ENCODE measurements at places on chromosomes 7 and 10. TPM values are rescaled to one million over a fixed set of nuclear protein-coding genes. Genes with fewer than 3 reads are reported as not detected.

- DNase-seq = no peak
Measured at GRCh38 chr7:133391206-133391605, 138.3 kb downstream of the EXOC4 start.

DNA sequence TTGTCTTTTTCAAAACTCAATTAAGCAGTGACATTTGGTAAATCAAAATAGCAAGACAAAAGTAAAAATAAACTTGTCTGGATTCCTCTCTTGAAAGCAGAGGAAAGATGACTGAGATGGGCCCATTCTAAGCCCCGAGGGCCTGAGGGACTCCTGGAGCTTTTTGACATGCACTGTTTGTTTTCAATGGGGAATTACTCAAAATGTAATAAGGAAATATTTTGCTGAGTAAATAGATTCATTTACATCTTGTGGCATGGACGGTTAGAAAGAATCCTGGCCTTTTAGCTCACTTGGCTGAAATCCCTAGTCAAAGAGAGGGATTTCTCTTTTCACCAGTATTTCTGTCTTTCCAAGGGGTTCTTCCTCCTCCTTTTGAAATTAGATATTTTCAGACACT lies 108.0 kb downstream of the MKX start:
- peak; percentile 28 for DNase-seq

VWDE gene
- total RNA-seq = not detected

C10orf53 gene
- not detected for total RNA-seq

Data from MG63 (cell line).